Upper lobe of left lung (tissue), 6 donors: ENCODE measurements at places on chromosomes 7 and 10.

- H3K4me1 ChIP-seq: peaks cover 47% of the 10 kb centered on the region
- H3K27ac ChIP-seq: peak overlapping the region; percentile 70
- DNase-seq: peak; percentile 50
- H3K27me3 ChIP-seq: no peaks in the 10 kb centered on the region
- H3K4me3 ChIP-seq: no peak overlapping the region
- no peaks in the 10 kb centered on the region for H3K36me3 ChIP-seq
Observed at GRCh38 chr10:63707254-63707910, 186.2 kb downstream of the REEP3 start.

GRCh38 chr7:157574120-157574825, 237.5 kb downstream of the DNAJB6 start:
- DNase-seq: no peak
- H3K4me1 ChIP-seq: no peaks in the 10 kb centered on the region
- no peak overlapping the region for H3K27ac ChIP-seq

DNA sequence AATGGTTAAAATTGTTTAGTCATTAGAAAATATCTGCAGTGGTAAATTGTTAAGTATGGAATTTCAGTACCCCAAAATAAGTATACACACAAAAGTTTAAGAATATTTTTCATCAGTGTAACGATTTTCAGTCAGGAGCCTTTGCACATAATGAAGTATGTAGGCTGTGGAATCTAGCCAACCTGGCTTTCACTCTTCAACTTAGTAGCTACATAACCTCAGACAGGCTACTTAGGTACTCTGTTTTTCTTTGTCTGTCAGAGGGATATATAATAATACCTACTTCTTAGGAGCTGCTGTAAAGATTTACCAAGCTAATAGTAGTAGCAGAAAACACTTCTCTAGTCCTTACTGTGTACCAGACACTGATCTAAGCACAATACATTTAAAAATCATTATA, 137.5 kb downstream of the ZEB1 start:
- no peaks in the 10 kb centered on the region for H3K27me3 ChIP-seq
- H3K27ac ChIP-seq: no peak overlapping the region
- DNase-seq: no peak
- H3K36me3 ChIP-seq: no peaks in the 10 kb centered on the region
- H3K4me3 ChIP-seq: no peak overlapping the region

GRCh38 chr7:75737856-75738603, 711 bp downstream of the HIP1 start:
- H3K4me1 ChIP-seq: peaks cover 59% of the 10 kb centered on the region
- DNase-seq: peak; percentile 68
- no peaks in the 10 kb centered on the region for H3K27me3 ChIP-seq
- peak overlapping the region; percentile 98 for H3K4me3 ChIP-seq

DNA sequence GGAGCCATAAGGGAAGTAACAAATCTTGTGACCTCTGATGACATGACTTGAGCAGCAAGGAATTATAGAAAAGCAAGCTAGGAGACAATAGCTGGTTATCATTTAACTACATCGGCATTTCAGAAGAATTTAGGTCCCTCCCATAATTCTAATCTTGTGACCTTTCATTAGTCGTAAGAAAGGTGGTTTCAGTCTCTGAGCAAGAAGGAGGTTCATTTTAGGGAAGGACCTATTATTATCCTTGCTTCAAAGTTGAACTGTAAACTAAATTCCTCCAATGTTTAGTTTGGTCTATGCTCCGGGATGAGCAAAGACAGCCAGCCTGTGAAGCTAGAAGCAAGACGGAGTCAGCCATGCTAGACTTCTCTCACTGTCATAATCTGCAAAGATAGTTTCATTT, 159.6 kb downstream of the SLC16A9 start:
- H3K4me1 ChIP-seq: no peaks in the 10 kb centered on the region
- H3K27me3 ChIP-seq: no peaks in the 10 kb centered on the region
- H3K4me3 ChIP-seq: no peak overlapping the region
- no peak overlapping the region for H3K27ac ChIP-seq

GRCh38 chr7:124796771-124797170, 31.2 kb upstream of the GPR37 start:
- H3K4me3 ChIP-seq: no peak overlapping the region
- no peaks in the 10 kb centered on the region for H3K27me3 ChIP-seq
- H3K4me1 ChIP-seq: no peaks in the 10 kb centered on the region
- H3K36me3 ChIP-seq: no peaks in the 10 kb centered on the region
- no peak overlapping the region for H3K27ac ChIP-seq

GRCh38 chr7:145152589-145152988, 316.7 kb upstream of the TPK1 start:
- H3K27ac ChIP-seq: no peak overlapping the region
- no peaks in the 10 kb centered on the region for H3K27me3 ChIP-seq
- no peak overlapping the region for H3K4me3 ChIP-seq
- DNase-seq: no peak
